ENCODE measurements at places on chromosomes 2 and 18.

DNA sequence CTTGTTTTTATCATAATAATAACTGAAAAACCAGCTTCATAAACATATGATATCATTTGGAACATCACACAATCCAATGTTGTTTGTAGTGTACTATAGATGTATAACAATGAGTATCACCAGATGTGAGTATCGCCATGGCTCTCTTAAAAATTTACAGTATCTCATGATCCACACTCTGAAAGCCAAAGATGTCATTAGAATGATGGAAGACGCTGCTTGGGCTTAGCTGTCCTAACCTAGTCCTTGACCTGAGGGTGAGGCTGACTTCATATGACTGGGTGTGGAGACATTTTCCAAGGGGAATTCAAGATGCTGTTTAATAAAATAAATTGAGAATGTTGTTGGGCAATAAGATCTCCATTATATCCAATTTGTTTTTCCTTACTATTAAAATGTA is 242.6 kb downstream of the RIT2 start:
- DNase-seq, result no peak

DNA sequence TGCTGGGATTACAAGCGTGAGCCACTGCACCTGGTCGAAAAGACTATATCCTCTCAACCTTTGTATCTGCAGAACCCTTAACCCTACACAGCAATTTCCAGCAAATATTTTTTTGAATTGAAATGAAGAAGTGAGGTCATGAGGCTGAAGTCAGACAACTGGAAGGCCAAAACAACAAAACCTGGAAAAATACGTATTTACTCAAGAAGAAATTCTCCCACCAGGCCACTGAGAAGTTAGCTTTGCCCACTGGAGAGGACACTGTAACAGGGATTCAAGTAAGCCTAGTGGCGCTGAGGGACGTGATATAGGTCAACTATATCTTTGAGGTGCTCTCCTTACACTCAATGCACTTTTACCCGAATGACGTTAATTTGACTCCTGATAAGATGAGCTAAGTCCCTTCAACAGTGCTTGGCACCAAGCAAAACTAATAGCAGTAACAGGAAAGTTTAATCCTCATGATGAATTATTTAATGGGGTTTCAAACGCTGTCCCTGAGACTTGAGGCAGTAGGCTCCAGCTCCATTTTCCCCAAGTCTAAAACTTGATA is 1.9 kb downstream of the HDLBP start:
- no peak for DNase-seq

GRCh38 chr2:152835674-152836073 is 117.3 kb downstream of the ARL6IP6 start:
- no peak for DNase-seq

GRCh38 chr2:111694700-111695101 is 189.3 kb downstream of the ANAPC1 start:
- DNase-seq, result no peak

DNA sequence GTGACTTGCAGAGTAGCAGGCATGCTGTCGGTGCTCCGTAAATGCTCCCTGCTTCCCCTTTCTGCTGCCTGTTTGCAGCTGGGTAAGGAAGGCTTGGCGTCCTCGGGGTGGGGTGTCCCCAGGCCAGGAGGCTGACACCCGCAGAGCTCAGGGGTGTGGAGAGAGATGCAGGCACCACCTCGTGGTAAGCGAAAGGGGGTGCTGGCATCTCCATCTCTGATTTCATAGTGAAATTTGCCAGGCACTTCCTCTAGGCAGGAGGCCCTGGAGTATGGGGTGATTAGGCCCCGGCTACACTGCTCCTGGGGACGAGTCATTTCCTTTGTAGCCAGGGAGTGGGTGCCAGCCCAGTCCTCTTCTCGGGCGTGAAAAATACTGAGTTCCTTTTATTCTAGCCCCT is 160.4 kb downstream of the KLHL29 start:
- no peak for DNase-seq

- no peak for DNase-seq
Observed at GRCh38 chr2:158989165-158989564, 20.7 kb downstream of the TANC1 start.

GRCh38 chr2:239377591-239377990 is 23.2 kb downstream of the HDAC4 start:
- DNase-seq, result no peak

- DNase-seq, result no peak
Observed at GRCh38 chr2:198657512-198658121, 800.1 kb downstream of the SATB2 start.

GRCh38 chr2:113809076-113809736 is 52.8 kb upstream of the SLC35F5 start:
- DNase-seq, result no peak

GRCh38 chr18:78069784-78070664 is 820.4 kb downstream of the GALR1 start:
- no peak for DNase-seq

- DNase-seq, result no peak
Observed at GRCh38 chr18:62498616-62499262, 24.1 kb upstream of the ZCCHC2 start.

DNA sequence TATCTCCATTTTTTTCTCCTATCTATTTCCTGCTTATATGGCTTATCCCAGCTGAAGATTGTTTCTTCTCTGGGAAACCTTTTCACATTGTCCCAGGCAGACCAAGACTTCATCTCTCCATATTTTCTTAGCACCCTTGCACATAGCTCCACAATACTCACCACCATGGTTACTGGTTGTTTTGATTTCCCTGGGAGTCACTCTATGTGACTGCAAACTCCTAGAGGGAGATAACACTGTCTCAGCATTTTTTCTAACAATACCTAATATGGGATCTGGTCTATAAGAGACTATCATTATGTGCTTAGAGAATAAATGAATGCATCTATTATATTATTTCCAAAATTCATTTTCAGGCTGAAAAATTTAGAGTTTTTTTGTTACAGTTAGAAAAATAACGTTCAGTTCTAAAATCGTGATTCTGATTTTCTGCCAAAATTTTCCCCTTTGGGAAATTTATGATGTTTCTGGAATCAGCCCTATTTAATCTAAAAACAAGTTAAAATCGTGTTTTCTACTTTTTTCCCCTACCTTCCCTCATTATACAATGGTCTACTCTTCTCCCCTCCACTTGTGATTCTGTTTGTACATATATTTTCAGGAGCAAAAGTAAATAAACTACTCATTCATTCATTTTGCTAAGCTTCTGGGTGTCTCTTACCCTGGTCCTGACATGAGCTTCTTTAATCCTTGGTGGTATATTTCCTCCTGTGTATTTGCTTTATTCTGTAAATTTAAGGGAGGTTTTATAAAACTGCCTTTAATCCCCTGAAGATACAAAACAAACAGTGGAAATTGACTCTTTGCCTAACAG is 95.4 kb downstream of the HNMT start:
- no peak for DNase-seq

DNA sequence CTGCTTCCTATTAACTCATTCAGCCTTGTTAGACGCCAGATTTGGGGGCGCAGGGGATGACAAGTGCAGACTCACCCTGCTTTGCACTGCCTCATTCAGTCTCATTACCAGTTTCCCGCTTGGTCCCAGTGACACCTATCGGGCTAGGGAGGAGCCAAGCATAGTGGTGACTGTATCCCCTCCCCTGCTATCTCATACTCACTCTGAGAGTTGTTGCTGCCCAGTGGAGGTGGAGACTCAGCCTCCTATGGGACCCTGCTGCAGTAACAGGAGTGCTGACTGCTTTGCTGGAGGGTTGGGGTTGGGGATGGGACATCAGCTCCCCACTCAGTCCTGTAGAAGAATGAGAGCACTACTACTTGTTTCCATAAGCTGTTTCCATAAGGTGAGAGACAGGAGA is 21.3 kb upstream of the PIK3C3 start:
- no peak for DNase-seq

- no peak for DNase-seq
Observed at GRCh38 chr2:210715560-210716082, 159.2 kb downstream of the CPS1 start.

DNA sequence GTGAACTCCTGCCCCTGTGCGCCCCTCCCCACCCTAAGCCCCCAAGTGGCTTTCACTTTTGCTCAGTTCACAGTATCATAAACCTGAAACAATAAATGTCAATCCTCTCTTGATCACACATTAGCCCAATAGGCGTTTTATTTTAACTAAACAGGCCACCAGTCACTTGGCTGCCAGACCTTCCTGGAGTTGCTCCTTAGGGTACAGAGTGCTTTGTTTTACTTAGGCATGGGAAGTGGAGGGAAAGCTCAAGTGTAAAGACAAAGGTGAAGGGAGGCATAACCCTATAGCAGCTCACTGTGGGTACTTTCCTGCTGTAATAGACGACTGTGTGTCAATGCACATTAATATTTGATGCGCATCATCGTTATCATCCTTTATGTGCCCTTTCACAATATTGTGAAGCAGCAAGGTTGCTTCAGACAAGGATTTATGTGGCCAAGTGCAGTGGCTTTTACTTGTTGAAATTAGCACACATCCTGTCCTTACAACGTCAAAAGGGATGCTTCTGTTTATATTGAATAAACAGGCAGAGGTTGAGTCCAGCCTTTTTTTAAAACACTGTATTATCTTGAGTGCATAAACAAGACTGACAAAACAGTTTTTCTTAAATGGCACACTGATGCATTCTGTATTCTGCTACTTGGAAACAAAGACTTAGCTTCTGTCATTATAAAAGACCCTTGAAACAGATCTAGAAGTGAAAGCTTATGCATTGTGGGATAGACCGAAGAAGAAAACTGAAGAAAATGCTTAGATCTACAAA is 168.5 kb downstream of the TMEFF2 start:
- no peak for DNase-seq

DNA sequence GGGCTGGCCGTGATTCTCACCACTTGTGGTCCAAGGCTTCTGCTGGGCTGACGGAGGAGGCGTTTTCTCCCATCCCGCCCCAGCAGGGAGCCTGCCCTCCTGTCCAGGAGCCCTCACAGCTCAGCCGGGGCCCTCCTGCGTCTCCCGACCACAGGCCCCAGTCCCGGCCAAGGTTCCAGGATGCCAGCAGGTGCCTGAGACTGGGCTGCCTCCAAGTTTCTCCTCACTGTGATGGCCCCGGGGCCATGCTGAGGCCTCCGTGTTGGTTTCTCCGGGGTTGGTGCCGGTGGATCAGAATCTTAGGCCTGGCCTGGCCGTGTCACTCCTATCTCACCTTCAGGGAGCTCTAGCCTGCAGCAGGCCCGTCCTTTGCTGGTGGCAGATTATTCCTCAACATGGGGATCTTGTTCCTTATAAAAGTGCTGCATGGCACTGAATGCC is 5.9 kb downstream of the KCNG2 start:
- DNase-seq, result no peak

GRCh38 chr2:16725549-16725948 is 59.9 kb upstream of the CYRIA start:
- no peak for DNase-seq

All from stimulated activated CD4-positive, alpha-beta T cell treated with anti-CD3 and anti-CD28 coated beads, Interleukin-4, amount 100 ng/mL, for 24 hours (primary cell).